SK-N-SH (cell line): ENCODE measurements at places on chromosomes 16 and 17. TPM values are rescaled to one million over a fixed set of nuclear protein-coding genes. Genes with fewer than 3 reads are reported as not detected.

NPW gene
- 0.62 and 1.1 TPM in 2 replicates for polyA plus RNA-seq

PLSCR3 gene
- 72.0 and 95.0 TPM in 2 replicates for polyA plus RNA-seq

TAC4 gene
- polyA plus RNA-seq, result not detected in 2 replicates

KRTAP1-4 gene
- not detected in 2 replicates for polyA plus RNA-seq

AANAT gene
- 0.26 TPM in 1 of 2 replicates, not detected in the other for polyA plus RNA-seq

TMIGD1 gene
- polyA plus RNA-seq, result not detected in 2 replicates

KRTAP4-4 gene
- polyA plus RNA-seq, result not detected in 2 replicates

MFAP4 gene
- 112 and 120 TPM in 2 replicates for polyA plus RNA-seq

MPDU1 gene
- polyA plus RNA-seq, result 126 and 142 TPM in 2 replicates

- H3K36me3 ChIP-seq, result peaks cover 16% of the 10 kb centered on the region
- H3K4me3 ChIP-seq, result peak overlapping the region; percentile 97
- no peak for DNase-seq
- peak overlapping the region; percentile 99 for H3K27ac ChIP-seq
Measured at GRCh38 chr17:59620064-59620359, 317 bp downstream of the CLTC start.

- no peak overlapping the region for H3K4me3 ChIP-seq
- H3K27me3 ChIP-seq, result no peaks in the 10 kb centered on the region
- peaks cover 7% of the 10 kb centered on the region for H3K4me1 ChIP-seq
- peaks cover 41% of the 10 kb centered on the region for H3K36me3 ChIP-seq
Measured at GRCh38 chr16:53156516-53156915, 101.7 kb downstream of the CHD9 start.

GRCh38 chr17:62216847-62217246 lies 151.8 kb upstream of the MED13 start:
- no peaks in the 10 kb centered on the region for H3K36me3 ChIP-seq
- 0 out of 2 replicates have a peak, but pooled peaks cover 4% of the 10 kb centered on the region for H3K27me3 ChIP-seq
- H3K27ac ChIP-seq, result no peak overlapping the region
- H3K4me1 ChIP-seq, result no peaks in the 10 kb centered on the region

- H3K36me3 ChIP-seq, result no peaks in the 10 kb centered on the region
- peaks cover 11% of the 10 kb centered on the region for H3K4me1 ChIP-seq
- DNase-seq, result peak; percentile 69
- H3K27me3 ChIP-seq, result no peaks in the 10 kb centered on the region
Measured at GRCh38 chr17:18008496-18009268, 30.3 kb downstream of the ATPAF2 start.

GRCh38 chr17:50201276-50201854 lies at the start of gene COL1A1:
Gene COL1A1 (minus strand): TSS chr17:50201631. CDS start chr17:50201513, 118 bp downstream.
- peaks cover 30% of the 10 kb centered on the region; the same call in 1 of the 2 replicates for H3K36me3 ChIP-seq
- peak within 1 kb of the TSS; percentile 79 for H3K27ac ChIP-seq
- H3K4me3 ChIP-seq, result peak within 1 kb of the TSS; percentile 96
- peak; percentile 54 for DNase-seq

DNA sequence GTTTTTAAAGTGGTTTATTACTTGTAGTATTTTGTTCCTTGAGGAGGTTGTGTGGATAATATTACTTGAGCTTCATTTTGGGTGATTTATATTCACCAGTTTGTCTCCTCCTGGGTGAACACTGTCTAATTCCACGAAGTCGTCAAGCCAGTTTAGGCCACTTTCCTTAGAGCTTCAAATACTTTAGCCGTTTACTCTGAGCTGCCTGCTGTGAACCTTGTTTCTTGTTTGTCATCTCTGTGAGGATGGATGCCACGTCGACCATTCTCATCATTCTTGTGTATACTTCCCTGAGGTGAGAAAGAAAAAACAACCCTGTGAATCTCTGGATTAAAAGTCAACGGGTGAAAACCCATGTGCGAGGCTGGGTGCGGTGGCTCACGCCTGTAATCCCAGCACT lies 9.0 kb downstream of the KRT24 start:
- H3K4me3 ChIP-seq, result no peak overlapping the region
- H3K4me1 ChIP-seq, result no peaks in the 10 kb centered on the region
- no peak for DNase-seq

DNA sequence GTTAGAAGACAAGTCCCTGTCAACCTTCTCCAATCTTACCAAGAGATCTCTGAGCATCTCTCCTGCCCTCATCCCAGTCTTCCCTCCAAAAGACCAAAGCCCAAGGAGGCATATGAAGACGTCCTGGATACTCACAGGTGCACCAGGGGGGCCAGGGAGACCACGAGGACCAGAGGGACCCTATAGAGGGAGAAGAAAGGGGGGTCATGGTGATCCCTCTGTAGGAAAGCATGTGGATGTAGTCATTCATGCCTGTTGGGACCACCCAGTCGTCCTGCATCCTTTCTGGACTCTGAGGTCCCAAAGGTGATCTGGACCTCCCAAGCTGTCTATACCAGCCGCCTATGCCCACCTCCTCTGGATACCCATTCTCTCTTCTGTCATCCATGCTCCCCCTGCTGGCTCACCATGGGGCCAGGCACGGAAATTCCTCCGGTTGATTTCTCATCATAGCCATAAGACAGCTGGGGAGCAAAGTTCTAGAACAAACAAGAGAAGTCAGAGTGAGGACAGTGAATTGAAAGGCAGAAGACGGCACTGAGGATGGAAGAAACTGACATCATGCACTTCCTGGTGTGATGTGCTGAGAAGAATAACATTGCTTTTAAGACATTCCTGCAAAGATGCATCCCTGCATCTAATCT lies 3.3 kb downstream of the COL1A1 start:
- H3K4me1 ChIP-seq, result peaks cover 49% of the 10 kb centered on the region
- H3K27me3 ChIP-seq, result no peaks in the 10 kb centered on the region
- peak; percentile 89 for DNase-seq
- H3K27ac ChIP-seq, result peak overlapping the region; percentile 24
- peak overlapping the region; percentile 74; the same call in 1 of the 2 replicates for H3K4me3 ChIP-seq

DNA sequence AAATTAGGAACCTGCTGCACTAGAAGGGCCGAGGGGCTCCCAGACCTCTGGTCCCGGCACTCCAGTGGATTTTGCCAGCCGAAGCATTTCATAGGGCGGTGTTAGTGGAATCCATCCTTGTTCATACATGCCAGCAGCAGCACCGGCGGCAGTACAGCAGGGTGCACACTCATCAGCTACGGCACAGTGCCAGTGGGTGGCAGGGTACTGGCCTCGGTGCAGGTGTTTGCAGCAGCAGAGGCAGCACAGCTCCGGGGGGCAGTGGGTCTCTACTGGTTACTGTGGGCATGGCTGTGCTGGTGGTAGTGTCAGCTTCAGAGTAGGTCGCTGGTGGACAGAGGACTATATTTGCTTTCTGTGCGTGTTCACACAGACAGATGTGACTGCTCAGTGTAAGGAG lies 985.7 kb downstream of the CDH8 start:
- no peaks in the 10 kb centered on the region for H3K4me1 ChIP-seq
- no peak for DNase-seq
- no peaks in the 10 kb centered on the region for H3K27me3 ChIP-seq
- H3K4me3 ChIP-seq, result no peak overlapping the region
- no peaks in the 10 kb centered on the region for H3K36me3 ChIP-seq
- no peak overlapping the region for H3K27ac ChIP-seq

- H3K4me3 ChIP-seq, result no peak overlapping the region
- peak overlapping the region; percentile 19; the same call in 1 of the 2 replicates for H3K27ac ChIP-seq
- no peaks in the 10 kb centered on the region for H3K27me3 ChIP-seq
- DNase-seq, result no peak
Measured at GRCh38 chr17:66531851-66532295, 229.5 kb downstream of the PRKCA start.

GRCh38 chr17:56752263-56752836 lies 81.4 kb downstream of the C17orf67 start:
- peaks cover 3% of the 10 kb centered on the region; the same call in 1 of the 2 replicates for H3K4me1 ChIP-seq
- no peak overlapping the region for H3K4me3 ChIP-seq
- H3K27ac ChIP-seq, result no peak overlapping the region
- DNase-seq, result no peak
- H3K36me3 ChIP-seq, result no peaks in the 10 kb centered on the region

DNA sequence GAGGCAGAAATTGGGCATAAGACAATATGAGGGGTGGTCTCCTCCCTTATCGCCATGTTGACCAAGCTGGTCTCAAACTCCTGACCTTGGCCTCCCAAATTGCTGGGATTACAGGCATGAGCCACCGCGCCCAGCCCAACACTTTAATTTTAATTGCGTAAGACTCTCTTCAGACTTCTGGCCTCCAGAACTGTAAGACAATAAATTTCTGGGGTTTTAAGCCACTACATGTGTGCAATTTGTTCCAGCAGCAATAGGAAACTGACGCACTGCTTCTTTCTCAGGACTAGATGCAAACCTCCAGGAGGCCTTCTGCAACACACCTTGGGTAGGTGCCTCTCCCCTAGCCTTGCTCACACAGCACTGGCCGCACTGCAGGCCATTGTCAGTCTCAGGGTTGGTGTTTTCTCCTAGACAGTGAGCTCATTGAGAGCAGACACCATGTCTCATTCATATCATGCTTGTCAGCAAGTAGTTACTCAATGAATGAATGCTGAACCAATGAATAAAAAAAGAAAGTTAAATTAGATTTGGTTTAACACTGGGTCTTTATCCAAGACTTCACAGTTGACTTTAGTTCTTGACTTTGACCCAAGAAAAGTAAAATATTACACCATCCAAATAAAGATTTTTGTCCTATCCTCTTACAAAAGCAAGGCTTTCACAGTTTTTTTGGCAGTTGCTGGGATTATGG lies 5.5 kb upstream of the ACSF2 start:
- no peak overlapping the region for H3K4me3 ChIP-seq
- H3K36me3 ChIP-seq, result no peaks in the 10 kb centered on the region
- H3K27me3 ChIP-seq, result no peaks in the 10 kb centered on the region

DNA sequence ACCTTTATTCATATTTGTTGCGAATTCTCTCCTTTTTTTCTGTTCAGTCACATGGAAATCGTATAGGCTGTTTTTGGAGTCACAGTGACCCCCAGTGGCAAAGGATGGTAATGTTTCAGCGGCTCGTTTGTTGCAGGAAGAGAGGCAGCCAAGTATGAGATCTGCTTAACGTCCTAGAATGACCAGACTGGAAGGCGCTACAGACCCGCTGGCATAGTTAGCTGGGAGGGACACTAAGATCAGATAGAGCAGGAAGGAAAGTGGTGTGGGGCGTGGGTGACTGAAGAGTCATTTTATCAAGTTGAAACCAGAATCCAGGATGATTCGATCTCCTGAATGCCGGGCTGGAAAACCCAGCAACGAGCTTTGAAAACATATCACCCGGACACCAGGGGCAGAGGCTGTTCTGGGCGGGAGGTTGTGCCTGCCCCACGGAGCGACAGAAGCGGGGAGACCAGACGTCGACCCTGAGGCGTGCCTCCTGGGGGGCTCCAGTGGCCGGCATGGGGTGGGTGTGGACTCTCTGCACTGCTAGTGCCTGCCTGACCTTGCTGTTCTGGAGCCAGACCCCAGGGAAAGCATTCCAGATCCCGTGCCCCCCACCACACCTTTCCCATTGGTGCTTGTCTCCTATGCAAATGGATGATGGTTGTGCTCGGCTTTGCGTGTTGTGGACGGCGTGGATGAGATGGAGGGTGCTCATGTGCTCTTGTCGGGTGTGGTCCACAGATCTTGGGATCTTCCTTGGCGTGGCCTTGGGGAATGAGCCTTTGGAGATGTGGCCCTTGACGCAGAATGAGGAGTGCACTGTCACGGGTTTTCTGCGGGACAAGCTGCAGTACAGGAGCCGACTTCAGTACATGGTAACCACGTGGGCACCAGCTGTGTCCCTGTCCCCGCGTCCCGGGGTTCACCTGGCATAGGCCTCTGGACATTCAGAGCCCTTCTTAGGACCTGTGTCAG lies 7.7 kb downstream of the IL34 start:
- H3K27ac ChIP-seq, result peak overlapping the region; percentile 53
- peaks cover 7% of the 10 kb centered on the region; the same call in 1 of the 2 replicates for H3K4me1 ChIP-seq
- DNase-seq, result peak; percentile 83
- H3K4me3 ChIP-seq, result peak overlapping the region; percentile 27
- no peaks in the 10 kb centered on the region for H3K36me3 ChIP-seq
- H3K27me3 ChIP-seq, result no peaks in the 10 kb centered on the region

DNA sequence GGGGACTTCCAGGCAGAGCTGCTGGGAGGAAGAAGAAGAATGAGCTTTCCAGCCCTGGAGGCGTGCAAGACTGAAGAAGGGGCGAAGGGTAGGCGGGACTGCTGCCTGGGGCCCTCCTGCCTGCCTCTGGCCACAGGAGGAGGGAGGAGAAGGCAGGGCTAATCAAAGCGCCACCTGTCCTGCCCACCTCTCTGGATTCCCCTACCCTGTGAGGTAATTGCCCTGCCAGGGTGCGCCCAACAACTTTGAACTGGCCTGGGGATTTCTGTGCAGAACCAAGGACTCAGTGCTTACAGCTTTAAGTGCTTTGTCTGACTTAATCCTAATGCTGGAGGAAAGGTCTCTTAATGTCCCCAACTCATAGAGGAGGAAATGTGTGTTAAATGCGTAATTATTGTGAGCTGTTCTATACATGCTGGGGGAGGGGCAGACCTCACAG lies at the start of gene NOXO1:
Gene NOXO1 (minus strand): TSS at position 72 of the 439 bp plus-strand sequence. CDS start 290 bp downstream, outside the sequence.
- peaks cover 20% of the 10 kb centered on the region; the same call in 1 of the 2 replicates for H3K4me1 ChIP-seq
- H3K27me3 ChIP-seq, result no peaks in the 10 kb centered on the region
- no peak within 1 kb of the TSS for H3K4me3 ChIP-seq
- no peak within 1 kb of the TSS for H3K27ac ChIP-seq
- H3K36me3 ChIP-seq, result peaks cover 5% of the 10 kb centered on the region
- DNase-seq, result no peak

DNA sequence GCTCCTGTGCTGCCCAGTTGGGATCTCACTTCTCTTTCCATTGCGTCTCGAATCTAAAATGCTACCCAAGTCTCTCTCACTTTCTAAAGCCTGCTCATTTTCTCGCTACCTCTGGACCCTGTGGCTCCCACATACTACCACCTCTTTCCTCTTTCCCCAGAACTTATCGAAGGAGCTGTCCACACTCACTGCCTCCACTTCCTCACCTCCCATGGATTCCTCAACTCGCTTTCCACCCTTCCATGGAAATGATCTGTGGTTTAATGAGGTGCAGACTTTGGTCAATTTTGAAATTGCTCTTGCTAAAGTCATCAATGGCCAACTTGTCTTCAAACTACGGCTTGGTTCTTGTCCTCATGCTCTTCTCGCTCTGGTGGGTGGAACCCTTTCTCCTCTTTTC lies 37.2 kb upstream of the ETV4 start:
- no peak for DNase-seq
- H3K4me1 ChIP-seq, result peaks cover 10% of the 10 kb centered on the region; the same call in 1 of the 2 replicates
- no peak overlapping the region for H3K4me3 ChIP-seq
- H3K27me3 ChIP-seq, result no peaks in the 10 kb centered on the region

- no peak overlapping the region for H3K27ac ChIP-seq
- no peak for DNase-seq
- H3K4me1 ChIP-seq, result no peaks in the 10 kb centered on the region
- peaks cover 13% of the 10 kb centered on the region; the same call in 1 of the 2 replicates for H3K27me3 ChIP-seq
Measured at GRCh38 chr17:40598619-40599467, 33.6 kb upstream of the CCR7 start.

DNA sequence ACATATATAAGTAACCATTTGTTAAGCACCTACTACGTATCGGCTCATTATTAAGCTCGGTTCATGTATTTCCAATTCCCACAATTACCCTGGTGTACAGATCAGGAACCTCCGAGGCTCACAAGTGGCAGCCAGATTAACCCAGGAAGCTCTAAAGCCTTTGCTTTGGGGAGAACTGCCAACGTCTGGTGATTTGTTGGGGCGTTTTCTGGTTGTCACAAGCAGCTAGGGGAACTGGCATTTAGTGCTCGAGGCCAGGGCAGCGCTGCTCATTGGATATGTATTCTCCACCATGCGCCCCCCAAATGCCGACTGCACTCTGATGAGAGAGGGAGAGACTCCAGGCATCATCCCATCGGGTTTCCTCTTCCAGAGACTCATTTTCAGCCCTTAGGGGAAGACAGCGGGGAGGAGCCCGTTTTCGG lies 541 bp downstream of the ZNF18 start:
- H3K27ac ChIP-seq, result peak overlapping the region; percentile 88
- H3K36me3 ChIP-seq, result peaks cover 8% of the 10 kb centered on the region
- H3K4me3 ChIP-seq, result peak overlapping the region; percentile 91
- no peak for DNase-seq
